T-helper 2 cell (primary cell): ENCODE measurements at places on chromosomes 16 and 17.
A peak's percentile ranks its signal among the peaks of the same experiment; 100 is the strongest.

- DNase-seq: no peak
Measured at GRCh38 chr16:12228602-12229499, 252.3 kb downstream of the SNX29 start.

DNA sequence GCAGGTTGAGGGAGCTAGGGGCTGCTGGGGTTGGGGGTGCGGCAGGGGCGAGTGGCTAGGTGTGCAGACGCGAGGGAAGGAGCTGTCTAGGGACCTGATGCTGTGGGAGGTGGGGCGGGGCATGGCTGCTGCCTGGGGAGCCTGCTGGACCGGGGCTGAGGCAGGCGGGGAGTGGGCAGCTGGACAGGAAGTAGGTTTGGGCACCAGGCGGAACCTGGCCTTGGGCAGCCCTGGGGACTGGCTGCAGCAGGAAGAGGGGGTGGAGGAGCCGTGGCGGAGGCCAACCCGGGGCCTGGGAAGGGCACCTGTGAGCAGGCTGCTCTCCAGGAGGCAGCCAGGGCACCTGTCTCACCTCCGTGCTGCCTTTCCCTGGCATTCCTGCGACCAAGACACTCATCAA is 5.9 kb upstream of the DNASE1L2 start:
- DNase-seq: no peak

DNA sequence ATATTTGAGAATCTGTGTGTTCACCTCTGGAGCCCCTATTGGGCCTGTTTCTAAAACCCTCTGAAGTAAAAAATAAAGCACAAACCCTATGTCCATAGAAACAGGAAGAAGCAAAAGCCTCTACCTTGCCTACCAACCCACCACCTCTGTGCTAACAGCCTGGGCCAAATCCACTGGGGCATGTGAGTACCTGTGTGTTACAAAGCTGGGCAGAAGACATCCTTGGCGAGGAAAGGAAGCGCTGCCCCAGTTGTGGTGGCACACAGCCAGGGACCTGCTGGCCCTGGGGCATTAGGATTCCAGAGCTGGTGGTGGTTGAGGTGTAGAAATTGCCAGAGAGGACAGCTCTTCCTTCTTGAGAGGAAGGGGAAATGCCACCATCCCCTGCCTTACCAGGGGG is 30.0 kb downstream of the MYO18A start:
- no peak for DNase-seq

GRCh38 chr17:42720996-42721583 is 23.8 kb downstream of the EZH1 start:
- DNase-seq: peak; percentile 75

- no peak for DNase-seq
Measured at GRCh38 chr16:19809121-19809635, 75.5 kb downstream of the GPRC5B start.

- DNase-seq: no peak
Measured at GRCh38 chr16:10111156-10111761, 71.0 kb downstream of the GRIN2A start.

- DNase-seq: no peak
Measured at GRCh38 chr16:3460121-3460520, 16.6 kb downstream of the NAA60 start.

DNA sequence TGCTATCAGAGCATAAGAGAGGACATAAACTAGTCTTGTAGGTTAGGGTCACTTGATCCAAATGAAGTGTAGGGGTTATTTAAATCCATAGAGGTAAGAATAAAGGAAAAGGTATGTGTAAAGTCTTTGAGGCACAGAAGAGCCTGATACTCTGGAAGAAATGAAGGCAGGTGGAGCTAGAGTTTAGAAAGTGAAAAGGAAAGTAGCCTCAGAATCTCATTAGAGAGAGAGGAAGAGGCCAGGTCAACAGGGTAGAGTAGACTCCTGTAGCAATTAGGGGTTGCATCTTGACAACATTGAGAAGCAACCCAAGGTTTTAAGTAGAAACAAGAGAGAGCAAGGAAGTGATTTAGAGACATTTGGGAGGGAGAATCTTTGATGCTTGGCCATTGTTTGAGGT is 235.2 kb upstream of the SOX9 start:
- DNase-seq: no peak

DNA sequence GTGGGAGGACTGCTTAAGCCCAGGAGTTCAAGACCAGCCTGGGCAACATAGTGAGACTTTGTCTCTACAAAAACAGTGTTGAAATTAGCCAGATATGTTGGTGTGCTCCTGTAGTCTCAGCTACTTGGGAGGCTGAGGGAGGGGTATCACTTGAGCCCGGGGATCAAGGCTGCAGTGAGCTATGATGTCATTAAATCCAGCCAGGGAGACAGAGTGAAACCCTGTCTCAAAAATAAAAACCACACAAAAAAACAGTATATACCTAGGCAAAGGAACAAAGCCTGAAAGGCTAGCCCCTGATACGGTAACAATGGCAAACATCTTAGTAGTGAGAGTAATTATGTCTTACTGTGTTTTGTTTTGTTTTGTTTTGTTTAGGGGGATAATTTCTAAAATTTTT is 38.0 kb downstream of the TOM1L2 start:
- no peak for DNase-seq

DNA sequence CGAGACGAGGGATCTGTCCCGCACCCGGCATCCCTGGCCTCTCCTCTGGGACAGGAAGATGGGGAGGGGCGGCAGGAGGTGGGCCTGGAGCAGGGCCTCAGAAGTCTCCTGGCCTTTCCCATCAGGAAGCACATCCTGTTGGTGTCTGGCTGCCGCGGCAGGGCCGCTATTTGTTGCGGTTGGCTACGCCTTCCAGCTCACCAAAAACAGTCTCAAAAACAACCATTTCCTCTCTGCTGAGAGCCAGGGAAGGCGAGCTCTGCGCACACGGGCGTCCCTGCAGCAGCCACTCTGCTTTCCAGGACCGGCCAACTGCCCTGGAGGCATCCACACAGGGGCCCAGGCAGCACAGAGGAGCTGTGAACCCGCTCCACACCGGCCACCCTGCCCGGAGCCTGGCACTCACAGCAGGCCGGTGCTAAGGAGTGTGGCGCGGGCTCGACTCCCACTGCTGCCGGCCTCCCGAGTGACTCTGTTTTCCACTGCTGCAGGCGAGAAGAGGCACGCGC is at the start of gene TMEM204:
TMEM204 (plus strand) TSS at position 224 of the 509 bp plus-strand sequence. CDS start 610 bp downstream, outside the sequence.
- peak; percentile 38 for DNase-seq

GRCh38 chr17:68908045-68908444 is 47.1 kb downstream of the ABCA8 start:
- DNase-seq: no peak

DNA sequence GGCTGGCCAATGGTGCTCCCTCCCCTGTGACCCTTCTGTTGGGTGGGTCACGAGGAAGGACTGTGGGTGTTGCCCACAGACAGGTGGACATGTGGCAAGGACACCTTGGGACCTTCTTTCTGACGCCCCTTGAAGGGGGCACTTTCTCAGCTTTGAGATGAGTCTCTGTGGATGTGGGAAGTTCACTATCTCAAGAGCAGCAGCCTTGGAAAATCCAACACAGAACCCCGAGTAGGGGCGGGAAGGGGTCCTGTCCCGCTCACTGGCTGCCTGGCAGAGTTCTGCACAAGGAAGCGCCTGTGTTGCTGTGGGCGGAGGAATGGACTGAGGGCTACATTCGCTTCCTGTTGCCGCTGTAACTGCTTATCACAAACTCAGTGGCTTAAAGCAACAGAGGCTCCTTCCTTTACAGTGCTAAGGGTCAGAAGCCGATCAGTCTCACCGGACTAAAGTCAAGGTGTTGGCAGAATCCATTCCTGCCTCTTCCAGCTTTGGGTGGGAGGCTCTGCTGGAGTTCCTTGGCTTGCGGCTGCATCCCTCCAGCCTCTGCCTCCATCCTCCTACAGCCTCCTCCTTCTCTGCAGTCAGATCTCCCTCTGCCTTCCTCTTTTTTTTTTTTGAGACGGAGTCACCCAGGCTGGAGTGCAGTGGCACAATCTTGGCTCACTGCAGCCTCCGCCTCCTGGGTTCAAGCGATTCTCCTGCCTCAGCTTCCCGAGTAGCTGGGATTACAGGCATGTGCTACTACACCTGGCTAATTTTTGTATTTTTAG is 305.2 kb downstream of the SEC14L1 start:
- DNase-seq: no peak

DNA sequence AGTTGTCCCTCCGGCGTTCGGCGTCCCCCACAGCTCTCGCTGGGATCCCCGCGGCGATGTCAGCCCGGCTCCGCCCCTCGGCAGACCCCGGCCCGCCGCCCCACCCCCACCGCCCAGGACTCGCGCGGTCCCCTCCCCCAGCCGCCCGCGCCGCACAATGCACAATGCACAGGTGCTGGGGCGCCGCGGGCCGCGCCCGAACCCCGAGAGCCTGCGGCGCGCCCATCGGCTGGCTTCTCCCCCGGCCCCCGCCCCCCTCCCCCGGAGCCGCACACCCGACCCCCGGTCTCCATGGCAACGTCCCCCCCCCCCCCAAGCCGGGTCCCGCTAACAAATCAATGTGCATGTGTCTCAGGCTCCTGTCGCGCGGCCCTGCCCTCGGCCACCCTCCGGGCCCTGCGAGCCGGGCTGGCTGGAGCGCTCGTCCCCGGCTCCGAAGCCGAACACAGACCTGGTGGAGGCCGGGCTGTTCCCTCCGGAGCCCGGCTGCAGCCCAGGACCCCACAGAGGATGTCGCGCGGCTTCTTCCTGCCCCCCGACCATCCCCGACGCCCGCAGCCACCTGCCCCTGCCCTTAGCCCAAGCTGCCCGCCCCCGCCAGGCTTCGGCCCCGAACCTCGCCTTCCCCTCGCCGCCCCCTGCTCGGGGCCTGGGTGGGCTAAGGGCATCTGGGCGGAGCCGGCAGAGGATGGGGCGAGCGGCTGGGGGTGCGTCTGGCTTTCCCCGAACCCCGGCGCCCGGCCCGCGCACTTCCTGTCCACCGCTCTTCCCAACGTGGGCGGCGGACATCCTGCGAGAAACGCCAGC is 818 bp upstream of the CBX8 start:
- DNase-seq: no peak

DNA sequence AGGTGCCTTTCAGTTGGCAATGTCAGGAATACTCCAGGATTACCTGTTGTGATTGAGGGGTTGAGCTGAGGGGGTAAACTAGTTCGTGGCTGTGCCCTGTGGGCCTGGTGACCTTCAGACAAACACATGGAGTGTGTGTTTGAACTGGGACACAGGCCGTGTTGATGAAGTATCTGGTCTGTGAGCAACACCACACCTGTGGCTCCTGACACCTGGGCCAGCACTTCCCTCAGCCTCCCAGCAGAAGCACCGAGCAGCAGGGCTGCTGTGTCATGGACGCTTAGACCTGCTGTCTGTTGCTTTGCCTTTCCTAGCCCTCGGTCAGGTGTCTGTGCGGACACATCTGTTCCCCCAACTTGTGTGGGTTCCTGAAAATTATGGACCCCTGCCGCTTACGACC is 82.9 kb downstream of the KSR1 start:
- DNase-seq: no peak

DNA sequence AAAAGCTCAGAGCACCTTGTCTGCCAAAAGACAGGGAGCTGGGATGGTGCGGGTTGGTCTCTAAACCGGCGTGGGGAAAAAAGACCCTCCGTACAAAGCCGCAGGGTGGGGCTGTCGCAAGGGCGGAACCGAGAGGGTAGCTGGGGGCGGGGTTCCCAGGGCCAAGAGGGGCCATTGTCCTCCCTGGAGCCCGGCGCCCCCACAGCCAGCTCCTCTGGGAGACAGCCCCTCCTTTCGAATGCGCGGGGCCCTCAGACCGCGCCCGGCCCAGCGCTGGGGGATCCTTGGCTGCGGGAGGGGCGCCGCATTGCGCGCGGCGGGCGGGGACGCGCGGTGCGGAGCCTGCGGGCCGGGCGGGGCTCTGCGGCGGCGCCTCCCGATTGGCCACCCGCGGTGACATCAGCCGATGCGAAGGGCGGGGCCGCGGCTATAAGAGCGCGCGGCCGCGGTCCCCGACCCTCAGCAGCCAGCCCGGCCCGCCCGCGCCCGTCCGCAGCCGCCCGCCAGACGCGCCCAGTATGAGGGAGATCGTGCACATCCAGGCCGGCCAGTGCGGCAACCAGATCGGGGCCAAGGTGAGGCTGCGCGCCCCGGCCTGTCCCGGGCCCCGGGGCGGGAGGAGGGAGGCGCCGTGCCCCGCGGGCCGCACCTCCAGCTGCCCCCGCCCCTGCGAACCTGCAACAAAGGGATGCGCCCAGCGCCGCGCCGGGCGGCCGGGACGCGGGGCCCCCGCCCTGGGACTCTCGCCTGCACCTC is at the start of gene TUBB3:
TUBB3 (plus strand) TSS at position 459 of the 756 bp plus-strand sequence; CDS start at position 519, 60 bp downstream.
- DNase-seq: no peak

DNA sequence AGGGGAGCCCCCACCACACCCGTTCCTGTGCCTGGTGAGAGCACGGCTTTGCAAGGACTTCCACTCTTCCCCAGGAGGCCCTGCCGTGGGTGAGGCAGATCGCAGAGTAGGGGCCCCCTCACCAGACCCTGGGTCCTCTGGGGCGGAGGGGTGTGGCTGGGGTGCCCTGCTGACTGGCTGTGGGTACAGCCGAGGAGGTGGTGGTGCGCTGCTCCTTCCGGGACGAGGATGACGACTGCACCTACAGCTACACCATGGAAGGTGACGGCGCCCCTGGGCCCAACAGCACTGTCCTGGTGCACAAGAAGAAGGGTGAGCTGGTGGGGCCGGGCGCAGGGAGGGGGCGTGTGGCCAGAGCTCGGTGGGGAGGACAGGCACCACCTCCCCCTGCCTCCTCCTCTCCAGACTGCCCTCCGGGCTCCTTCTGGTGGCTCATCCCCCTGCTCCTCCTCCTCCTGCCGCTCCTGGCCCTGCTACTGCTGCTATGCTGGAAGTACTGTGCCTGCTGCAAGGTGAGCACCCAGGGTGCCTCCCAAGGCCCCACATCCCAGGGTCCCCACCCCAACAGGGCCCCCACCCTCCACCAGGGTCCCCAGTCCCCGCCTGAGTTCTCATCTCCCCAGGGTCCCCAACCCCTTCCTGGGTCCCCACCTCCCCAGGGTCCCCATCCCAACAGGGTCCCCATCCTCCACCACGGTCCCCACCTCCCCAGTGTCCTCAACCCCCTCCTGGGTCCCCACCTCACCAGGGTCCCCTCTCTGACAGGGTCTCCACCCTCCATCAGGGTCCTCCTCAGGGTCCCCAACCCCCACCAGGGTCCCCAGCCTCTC is 16.1 kb downstream of the ITGB4 start:
- no peak for DNase-seq

GRCh38 chr16:50665128-50665878 is 15.8 kb downstream of the SNX20 start:
- peak; percentile 69 for DNase-seq
